GM12878 (cell line): ENCODE measurements at places on chromosomes 13 and 19. TPM values are rescaled to one million over a fixed set of nuclear protein-coding genes. Genes with fewer than 3 reads are reported as not detected.
A peak's percentile ranks its signal among the peaks of the same experiment; 100 is the strongest.

DNA sequence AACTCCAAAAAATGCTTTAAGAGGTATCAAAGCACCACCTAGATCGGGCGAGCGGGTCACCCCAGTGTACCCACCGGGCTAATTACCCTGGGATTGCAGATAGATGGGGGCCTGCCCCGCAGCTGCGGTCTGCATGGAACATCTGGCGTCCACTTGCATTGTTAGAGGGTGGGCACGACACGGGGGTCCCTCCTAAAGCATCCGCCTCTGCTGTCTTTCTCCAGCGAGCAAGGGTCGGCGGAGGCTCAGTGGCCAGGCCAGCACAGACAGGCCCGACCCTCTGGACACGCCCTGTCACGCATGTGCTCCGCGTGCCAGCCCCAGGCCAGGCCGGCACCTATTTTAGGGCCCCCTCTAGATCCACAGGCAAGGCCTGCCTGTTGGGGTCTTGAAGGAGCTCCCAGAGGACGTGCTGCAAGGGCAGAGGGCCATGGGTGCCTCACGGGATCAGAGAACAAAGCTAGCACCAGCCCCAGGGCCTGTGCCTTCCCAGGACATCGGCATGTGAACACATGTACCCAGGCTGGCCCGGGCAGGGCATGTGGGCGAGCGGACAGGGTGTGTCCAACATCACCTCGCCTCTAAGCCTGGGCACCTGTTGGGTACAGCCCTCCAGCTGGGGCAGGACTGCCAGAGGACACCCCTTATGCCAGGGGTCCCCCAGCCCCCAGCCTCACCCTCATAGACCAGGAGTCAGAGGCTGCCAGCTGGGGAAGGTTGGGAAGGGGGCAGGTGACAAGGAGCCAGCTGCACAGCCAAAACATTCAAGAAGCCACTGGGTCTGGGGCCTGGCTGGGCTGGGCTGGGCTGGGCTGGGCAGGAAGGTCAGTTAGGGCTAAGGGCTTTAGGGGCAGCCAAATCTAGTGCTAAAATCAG, 35.6 kb upstream of the NANOS3 start:
- no peaks in the 10 kb centered on the region for H3K27me3 ChIP-seq
- no peak for DNase-seq
- no peaks in the 10 kb centered on the region for H3K36me3 ChIP-seq
- peak overlapping the region; percentile 96 for H3K27ac ChIP-seq
- peaks cover 56% of the 10 kb centered on the region for H3K4me1 ChIP-seq

- H3K27me3 ChIP-seq, result no peaks in the 10 kb centered on the region
- H3K27ac ChIP-seq, result no peak overlapping the region
- peaks cover 3% of the 10 kb centered on the region for H3K4me1 ChIP-seq
- no peaks in the 10 kb centered on the region; the same call in 1 of the 2 replicates for H3K36me3 ChIP-seq
- no peak for DNase-seq
These were observed 33.0 kb downstream of the XPO4 start for GRCh38 chr13:20869540-20869939.

DNA sequence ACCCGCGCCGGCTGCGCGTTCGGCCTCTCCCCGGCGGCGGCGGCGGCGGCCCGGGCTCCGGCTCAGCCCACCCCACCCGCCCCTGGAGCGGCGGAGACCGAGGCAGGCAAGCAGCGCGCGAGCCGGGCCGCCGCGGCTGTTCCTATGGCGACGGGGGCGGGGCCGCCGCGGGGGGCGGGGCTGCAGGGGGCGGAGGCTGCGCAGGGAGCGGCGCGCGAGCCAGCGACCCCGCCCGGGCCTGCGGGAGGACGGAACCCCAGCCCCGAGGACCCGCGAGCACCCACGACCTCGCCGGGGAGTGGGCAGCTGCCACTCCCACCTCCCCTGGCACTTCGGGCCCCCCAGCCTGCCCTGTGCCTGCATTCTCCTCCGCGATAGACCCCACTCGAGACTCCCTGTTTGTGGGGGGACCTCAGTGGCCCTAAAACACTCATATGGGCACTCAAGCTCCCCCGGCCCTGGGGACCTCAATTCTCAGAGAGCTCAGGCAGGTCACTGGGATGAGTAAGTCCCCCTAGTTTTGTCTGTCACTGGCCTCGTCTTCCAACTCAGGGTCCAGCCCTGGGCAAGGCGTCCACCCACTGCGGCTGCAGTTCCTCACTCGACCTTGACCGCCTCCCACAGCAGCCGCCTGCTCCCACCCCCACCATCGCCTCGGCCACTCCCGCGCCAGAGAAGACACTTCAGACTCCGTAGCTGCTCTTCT, at the start of gene CTXN1:
Gene CTXN1, minus strand, starts transcription at position 115 of the 706 bp plus-strand sequence. CDS start 597 bp downstream, outside the sequence.
- H3K36me3 ChIP-seq, result peaks cover 6% of the 10 kb centered on the region; the same call in 1 of the 2 replicates
- H3K27ac ChIP-seq, result no peak within 1 kb of the TSS
- no peaks in the 10 kb centered on the region for H3K27me3 ChIP-seq
- no peak within 1 kb of the TSS for H3K4me3 ChIP-seq
- peaks cover 2% of the 10 kb centered on the region; the same call in 1 of the 2 replicates for H3K4me1 ChIP-seq

- no peaks in the 10 kb centered on the region for H3K36me3 ChIP-seq
- no peak overlapping the region for H3K27ac ChIP-seq
- no peaks in the 10 kb centered on the region for H3K27me3 ChIP-seq
- H3K4me1 ChIP-seq, result no peaks in the 10 kb centered on the region
- no peak for DNase-seq
These were observed 256.9 kb downstream of the SPRY2 start for GRCh38 chr13:80083853-80084676.

- peaks cover 29% of the 10 kb centered on the region for H3K4me1 ChIP-seq
- no peak for DNase-seq
- H3K27me3 ChIP-seq, result no peaks in the 10 kb centered on the region
- H3K4me3 ChIP-seq, result peak overlapping the region; percentile 58
These were observed 5.5 kb downstream of the ZBTB7A start for GRCh38 chr19:4061178-4061682.

CEACAM19 gene
- 0.25 TPM in 1 of 2 replicates, not detected in the other for polyA plus RNA-seq

NCCRP1 gene
- not detected in 2 replicates for polyA plus RNA-seq

CCDC70 gene
- not detected in 2 replicates for polyA plus RNA-seq
